ENCODE measurements at places on chromosomes 1 and 21.

- peak; percentile 49 for DNase-seq
These were observed 50.6 kb downstream of the RPS6KA1 start for GRCh38 chr1:26580116-26580515.

GRCh38 chr1:155392898-155393411 is 72.3 kb downstream of the RUSC1 start:
- no peak for DNase-seq

DNA sequence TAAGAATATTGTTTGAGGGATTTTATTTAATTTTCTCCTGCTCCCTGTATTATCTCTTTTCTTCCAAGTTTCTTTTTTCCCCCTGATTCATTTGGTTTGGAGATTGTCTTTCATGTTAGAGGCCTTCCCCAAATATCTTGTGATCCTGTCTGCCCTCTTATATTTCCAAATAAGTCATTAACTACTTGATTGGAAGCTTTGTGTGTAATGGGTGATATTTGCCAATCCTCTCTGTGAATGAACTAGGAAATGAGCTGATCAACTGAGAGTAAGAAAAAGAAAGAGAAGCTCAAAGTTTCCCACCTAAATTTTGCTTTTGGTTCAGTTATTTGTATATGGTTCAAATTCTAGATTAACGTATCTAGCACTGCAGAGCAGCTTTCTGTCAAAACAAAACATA is 23.6 kb upstream of the LY9 start:
- DNase-seq: no peak

GRCh38 chr1:178864326-178864725 is 6.6 kb downstream of the ANGPTL1 start:
- DNase-seq: peak; percentile 5

DNA sequence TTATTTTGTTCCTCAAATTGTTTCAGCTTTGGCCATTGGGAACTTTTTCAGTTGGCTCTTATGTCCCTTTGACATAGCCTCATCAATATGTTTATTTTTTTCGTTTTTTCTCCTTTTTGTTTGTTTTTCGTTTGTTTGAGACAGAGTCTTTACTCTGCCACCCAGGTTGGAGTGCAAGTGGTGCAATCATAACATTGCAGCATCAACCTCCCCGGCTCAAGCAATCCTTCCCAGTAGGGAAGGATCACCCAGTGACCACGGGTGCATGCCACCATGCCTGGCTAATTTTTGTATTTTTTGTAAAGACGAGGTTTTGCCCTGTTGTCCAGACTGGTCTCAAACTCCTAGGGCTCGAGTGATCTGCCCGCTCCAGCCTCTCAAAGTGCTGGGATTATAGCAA is 8.1 kb downstream of the POLR3GL start:
- DNase-seq: no peak

- no peak for DNase-seq
These were observed 30.3 kb downstream of the PRDM2 start for GRCh38 chr1:13730291-13730690.

DNA sequence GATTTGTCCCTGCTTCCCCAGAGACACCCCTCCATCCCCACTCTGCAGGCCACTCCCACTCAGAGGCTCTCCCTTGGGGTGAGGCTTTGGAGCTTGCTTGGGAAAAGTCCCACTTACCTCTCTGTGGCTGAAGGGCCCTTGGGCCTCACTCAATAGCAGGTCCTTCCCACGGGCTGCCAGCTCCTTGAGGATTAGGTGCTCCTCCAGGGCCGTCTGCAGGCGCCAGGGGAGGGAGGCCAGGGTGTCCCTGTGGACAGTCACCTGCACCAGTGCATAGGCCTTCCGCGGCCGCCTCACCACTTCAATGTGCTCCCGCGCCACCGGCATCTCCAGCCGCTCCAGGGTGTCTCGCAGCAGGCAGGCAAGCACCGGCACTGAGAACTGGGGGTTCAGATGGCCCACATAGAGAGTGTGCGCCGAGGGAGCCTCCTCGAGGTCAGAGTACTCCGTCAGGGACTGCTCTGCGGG is 1.4 kb downstream of the SLFNL1 start:
- no peak for DNase-seq

GRCh38 chr21:45442276-45442675 is 37.3 kb downstream of the COL18A1 start:
- no peak for DNase-seq

DNA sequence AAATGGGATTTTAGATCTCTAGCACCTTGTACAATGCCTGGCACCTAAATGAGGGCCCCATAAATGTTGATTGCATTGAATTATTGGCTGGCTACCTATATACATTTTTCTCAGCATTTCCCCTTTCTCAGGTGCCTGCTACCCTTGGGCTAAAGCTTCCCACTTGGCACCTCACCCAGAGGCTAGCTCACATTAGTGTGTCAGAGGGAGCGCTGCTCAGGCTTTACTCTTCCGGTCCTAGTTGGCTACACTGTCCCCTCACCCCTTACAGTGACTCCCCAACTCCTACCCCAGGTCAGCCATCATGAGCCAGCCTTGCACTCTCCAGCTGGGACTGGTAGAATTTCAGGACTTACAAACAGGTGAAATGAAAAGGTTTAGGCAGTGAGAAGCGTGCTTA is 9.5 kb downstream of the TRAF5 start:
- no peak for DNase-seq

- no peak for DNase-seq
These were observed 196.3 kb downstream of the TTLL7 start for GRCh38 chr1:83802460-83803152.

- DNase-seq: no peak
These were observed 7.0 kb downstream of the AHDC1 start for GRCh38 chr1:27596986-27597385.

GRCh38 chr21:14877581-14878228 is 187.1 kb downstream of the NRIP1 start:
- no peak for DNase-seq

GRCh38 chr21:43654806-43655489 is 4.3 kb downstream of the HSF2BP start:
- DNase-seq: no peak

- peak; percentile 17 for DNase-seq
These were observed 18.0 kb downstream of the BMP8A start for GRCh38 chr1:39509360-39510009.

DNA sequence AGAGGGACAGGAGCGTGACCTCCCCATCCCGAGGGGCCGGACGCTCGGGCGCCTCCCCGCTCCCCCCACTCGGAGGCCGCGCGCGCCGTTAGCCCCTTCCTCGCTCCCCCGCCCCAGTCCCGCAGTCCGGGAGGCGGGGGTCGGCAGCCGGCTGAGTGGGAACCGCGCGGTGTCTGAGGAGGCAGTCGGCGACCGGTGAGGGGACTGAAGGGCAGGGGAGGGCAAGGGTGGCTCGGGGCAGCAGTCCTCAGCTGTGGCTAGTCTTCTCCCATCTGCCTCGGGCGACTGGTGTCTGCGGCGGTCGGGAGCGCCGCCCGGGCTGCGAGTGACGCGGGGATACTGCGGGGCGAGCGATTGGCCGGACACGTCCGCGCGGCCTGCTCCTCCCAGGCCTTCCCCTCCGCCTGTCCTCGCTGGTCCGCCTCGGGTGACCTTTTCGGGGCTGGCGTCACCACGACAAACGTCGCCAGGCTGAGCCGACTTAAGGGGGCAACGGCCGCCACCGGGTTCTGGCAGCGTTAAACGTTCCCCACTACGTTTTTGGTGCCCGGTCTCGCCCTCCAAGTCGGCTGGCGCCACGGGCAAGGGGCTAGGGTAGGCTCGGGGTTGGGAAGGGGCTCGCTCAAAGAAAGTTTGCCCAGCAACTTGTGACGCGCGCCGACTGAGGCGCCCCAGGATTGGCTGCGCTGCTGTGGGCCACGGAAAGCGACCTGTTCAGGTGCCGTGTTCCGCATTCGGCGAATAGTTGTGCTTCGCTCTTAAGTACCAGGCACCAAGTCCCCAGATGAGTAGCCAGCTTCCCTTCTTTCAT is 538 bp downstream of the ZNF672 start:
- DNase-seq: peak; percentile 90

DNA sequence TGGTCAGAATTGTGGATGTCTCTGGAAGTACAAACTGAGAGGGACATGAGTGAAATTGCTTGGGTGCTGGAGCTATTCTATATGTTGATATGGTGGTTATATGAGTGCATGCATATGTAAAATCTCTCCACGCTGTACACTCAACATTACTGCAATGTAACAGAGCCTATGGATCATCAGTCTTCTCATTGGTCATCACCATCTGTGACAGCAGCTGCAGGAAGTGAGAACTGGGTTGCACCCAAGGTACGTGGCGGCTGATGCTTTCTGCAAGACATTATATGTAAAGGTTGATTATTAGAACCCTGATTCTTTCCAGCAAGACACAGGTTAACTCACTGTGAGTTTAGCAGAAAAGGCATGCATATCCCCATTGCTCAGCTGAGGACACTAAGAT is 387.1 kb downstream of the OMA1 start:
- no peak for DNase-seq

DNA sequence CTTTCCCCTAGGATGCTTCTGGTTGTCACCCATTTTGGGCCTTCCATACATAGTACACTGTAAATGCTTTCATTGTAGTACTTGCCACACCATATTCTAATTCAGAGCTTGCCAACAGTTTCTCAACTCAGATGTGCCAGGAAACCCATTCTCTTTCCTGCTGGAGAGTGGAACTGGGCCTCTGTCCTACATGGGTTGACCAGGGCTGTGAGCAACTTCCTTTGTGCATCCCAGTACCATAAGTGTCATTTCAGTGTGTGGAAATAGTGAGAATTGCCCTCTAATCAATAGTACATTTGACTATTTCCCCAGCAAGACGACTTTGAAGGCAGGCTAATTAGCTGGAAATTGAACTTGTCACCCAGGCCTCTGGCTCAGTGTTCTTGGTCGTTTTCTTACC is 74.8 kb downstream of the MTR start:
- no peak for DNase-seq

DNA sequence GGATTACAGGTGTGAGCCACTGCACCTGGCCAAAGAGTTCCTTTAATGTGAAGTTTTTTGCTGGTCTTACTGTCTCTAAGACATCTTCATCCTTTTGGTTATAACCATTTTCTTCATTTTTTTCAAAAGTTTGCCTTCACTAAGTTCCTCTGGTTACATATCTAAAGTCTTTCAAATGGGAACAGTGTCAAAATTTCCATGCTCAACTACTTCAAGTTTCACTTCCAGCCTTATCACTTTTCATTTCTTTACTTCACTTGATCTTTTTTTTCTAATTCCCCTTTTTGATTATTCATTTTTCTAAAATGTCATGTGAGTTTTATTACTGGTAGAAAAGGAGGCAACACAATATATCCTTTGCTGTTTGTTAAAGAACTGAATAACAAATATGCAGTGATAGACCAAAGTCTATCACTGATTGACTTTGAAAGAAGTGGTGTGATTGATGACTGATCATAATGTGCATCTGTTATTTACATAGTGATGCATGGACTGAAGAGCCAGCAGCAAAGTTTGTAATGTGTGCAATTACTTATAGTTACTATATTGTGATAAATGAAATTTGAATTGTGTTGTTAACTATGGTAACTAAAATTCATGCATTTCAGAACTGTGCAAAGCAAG is 16.0 kb upstream of the ZFYVE9 start:
- DNase-seq: no peak

- no peak for DNase-seq
These were observed 22.7 kb downstream of the CLDN8 start for GRCh38 chr21:30193201-30193600.

GRCh38 chr1:43286115-43286514 is 734 bp upstream of the C1orf210 start:
- DNase-seq: no peak

DNA sequence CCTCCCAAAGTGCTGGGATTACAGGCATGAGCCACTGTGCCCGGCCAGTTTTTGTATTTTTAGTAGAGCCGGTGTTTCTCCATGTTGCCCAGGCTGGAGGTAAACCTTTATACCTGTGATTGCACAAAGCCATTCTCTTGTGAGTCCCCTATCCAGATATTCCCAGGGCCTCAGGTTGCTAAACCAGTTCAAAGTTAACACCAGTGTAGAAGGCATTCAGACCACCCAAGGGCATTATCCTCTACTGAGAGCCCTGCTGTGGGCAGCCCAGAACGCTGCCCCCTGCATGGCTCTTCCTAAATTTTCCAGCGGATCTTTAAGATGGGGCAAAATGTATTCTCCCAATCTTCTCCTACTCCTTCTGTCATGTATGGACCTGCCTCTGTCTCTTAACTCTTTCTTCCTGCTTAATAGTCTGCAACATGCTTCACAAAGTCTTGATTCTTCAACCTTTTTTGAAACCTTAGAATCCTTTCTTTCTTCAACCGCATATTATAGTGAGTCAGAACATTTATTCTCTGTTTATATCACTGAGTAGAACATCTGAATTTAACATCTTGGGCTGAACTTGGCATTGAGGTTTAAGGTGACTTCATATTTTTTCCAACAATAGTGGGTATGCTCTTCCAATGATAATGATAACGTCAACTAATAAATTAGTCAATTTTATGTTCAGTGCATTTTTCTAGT is 36.0 kb downstream of the UBE4B start:
- no peak for DNase-seq

DNA sequence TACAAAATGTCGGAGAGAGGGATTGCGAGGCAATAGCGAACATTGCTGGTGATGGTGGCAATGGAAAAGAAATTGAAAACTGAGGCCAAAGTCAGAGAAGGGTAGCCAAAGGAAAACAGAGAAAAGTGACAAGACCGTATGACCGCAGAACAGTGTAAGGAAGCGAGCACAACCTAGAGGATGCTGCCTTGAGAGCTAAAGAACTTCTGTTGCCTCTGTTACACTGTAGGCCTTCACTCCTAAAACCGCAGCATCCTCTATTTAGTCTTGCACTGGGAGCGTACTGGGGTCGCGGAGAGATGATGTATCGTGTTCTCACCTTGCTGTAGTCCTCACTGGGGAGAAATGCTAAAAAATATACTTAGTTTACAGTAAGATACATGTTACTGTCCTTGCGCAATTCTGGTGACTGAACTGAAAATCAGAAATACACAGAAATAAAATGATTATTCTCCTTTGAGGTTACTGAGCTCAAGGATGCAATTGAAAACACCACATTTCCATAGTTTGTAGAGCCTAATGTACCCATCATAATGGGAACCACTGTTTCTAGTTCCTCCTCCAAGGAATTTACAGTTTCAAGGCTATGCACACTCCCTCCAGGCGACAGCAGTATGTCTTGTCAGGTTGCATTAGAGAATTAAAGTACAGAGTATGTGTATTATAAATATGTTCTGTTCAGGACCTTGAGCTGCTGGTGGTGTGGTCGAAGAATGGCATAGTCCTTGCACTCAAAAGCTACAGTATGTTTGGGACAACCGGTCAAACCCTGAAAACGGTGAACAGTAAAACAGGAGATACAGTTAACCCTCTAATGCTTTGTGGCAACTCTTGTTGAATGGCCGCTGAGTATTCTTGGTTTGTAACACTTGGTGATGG is 1.3 kb downstream of the NEK7 start:
- peak; percentile 38 for DNase-seq

GRCh38 chr1:43427941-43428340 is 25.8 kb downstream of the HYI start:
- no peak for DNase-seq
